ENCODE measurements at places on chromosomes 3 and 15. TPM values are rescaled to one million over a fixed set of nuclear protein-coding genes. Genes with fewer than 3 reads are reported as not detected.

DNA sequence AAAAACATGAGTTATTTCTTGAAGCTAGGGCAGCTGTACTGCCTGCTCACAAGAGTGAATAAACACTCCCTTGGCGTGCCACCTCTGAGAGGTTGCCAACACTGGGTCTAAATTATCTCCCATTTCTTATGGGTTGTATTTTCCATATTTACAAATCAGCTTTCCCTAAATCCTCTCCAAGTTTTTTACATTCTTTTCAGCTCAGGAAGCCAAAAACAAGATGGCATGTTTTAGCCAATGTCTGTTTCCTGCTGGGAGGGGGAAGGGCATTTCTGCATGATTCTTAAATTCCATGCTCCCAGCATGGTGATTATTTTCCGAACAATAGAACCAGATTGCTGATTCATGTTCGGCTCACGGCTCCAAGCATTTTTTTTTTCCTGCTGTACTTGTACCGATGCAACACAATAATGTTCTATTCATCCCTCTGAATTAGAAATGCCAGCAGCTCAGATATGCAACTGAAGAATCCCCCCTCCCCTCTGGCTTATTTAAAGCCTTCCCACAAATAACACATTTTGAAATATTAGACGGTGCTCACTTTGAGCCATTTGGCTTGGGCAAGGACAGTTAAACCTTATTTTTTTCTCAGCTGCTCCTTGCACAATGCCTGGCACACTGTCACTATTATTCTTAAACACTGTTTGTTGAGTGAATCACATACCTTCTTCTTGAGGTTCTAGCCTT lies 252.5 kb downstream of the THRB start:
- H3K27ac ChIP-seq = no peak overlapping the region
- no peak overlapping the region for H3K4me3 ChIP-seq
- no peaks in the 10 kb centered on the region for H3K27me3 ChIP-seq
- no peak for DNase-seq
- H3K36me3 ChIP-seq = no peaks in the 10 kb centered on the region

DNA sequence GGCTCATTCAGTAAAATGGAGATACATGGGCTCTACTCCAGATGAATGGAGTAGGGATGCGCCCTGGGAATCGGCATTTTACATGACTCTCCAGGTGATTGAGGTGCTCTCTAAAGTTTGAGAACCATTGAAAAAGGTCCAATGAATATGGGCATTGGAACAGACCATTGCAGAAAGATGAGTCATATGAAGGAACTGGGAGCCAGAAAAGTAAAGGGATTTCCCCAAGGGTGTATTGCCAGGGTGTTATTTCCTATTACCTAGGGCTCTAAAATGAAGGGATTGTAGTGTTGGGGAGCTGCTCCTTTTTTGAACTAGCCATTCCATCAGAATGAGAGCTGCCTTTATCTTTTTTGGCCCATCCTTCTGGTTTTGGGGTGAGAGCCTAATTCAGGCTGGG lies 21.7 kb downstream of the CLDN11 start:
- no peaks in the 10 kb centered on the region for H3K27me3 ChIP-seq
- H3K4me3 ChIP-seq = no peak overlapping the region
- no peaks in the 10 kb centered on the region for H3K36me3 ChIP-seq
- no peak for DNase-seq

DNA sequence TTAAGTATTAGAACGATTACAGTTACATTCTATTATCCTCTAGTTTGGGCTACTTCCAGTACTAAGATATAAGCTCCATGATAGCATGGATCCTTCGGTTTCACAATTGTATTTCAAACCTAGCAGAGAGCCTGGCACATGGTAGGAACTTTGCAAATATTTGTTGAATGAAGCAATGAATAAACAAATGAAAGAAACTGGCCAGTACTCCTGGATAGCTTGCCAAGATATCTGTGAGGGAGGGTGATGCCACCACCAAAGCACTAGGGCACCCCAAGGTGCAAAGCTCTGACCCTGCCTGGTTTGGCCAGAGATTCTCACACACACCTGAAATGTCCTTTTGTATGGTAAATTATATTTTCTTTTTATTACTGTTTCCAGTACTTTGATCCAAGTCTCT lies 44.3 kb upstream of the PLAAT1 start:
- H3K36me3 ChIP-seq = no peaks in the 10 kb centered on the region
- no peaks in the 10 kb centered on the region for H3K4me1 ChIP-seq
- no peaks in the 10 kb centered on the region for H3K27me3 ChIP-seq
- no peak overlapping the region for H3K4me3 ChIP-seq

DNA sequence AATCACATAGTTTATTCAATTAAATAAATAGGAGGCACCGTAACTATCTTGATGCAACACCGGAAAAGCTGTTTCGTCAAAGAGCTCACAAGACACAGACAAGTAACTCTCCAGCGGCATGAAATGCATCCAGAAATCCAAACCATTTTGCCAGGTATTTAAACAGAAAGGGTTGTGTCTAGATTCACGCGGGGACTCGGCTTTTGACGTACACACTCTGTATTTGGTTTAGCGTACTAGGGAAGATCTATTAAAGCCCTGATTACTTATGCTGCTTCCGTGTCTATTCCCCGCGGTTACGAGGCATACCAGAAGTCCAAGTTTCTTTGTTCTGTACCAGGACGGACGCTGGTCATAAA lies 718 bp downstream of the BNIP2 start:
- peak; percentile 62 for DNase-seq
- H3K4me1 ChIP-seq = peaks cover 15% of the 10 kb centered on the region
- no peaks in the 10 kb centered on the region for H3K36me3 ChIP-seq
- peak overlapping the region; percentile 94 for H3K4me3 ChIP-seq
- H3K27me3 ChIP-seq = no peaks in the 10 kb centered on the region

DNA sequence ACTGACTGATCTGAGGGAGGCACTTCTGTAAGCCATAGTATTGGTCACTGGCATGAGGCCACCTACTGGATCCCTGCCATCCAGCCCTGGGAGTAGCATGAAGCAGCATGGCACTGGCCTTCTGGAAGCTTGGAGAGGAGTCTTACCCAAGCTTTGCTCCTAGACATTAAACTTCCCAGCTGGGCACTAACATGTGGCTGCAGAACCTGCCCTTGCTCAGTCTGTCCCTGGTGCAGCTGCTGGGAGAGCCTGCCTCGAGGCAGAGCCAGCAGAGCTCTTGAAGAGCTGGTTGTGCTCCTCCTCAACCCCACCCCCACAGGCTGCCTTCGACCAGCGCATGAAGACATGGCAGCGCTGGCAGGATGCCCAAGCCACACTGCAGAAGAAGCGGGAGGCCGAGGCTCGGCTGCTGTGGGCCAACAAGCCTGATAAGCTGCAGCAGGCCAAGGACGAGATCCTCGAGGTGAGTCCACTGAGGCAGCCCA lies 17.1 kb upstream of the SNX22 start:
- DNase-seq = peak; percentile 89
- no peak overlapping the region for H3K27ac ChIP-seq
- H3K4me1 ChIP-seq = peaks cover 8% of the 10 kb centered on the region
- H3K4me3 ChIP-seq = no peak overlapping the region
- no peaks in the 10 kb centered on the region for H3K36me3 ChIP-seq
- H3K27me3 ChIP-seq = no peaks in the 10 kb centered on the region

DNA sequence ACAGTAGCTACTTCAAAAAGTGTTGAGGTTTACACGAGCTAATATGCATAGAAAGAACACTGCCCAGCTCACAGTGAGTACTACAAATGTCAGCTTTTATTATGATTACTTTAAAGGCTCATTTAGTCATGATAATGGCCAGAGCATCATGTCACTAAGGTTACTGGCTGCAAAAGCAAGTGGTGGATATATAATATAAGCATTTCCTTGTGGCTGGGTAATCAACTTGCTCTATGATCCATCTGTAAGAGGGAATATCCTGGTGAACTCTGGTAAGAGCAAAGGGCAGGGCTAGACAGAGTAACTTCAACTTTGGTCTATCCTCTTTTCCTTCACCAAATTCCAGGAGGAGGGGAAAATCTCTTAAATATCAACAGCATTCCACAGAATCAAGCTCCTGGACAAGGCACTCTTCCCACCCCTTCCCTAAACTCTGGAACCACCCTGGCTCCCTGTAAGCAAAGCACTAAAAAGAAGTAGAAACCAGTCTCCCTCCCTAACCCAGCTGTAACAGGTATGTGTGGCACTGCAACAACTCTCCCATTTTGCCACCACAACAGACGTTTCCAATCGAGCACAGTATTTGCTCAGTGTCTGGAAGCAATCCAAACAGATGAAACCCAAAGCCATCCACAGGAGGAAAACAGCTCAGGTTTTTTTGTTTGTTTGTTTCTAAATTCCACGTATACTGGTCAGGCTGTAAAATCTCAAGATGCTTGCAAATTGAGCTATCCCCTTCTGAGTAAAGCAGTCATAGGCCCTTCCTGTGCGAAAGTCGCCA lies 13.4 kb downstream of the B4GALT4 start:
- no peaks in the 10 kb centered on the region for H3K27me3 ChIP-seq
- no peak overlapping the region for H3K4me3 ChIP-seq
- no peak overlapping the region for H3K27ac ChIP-seq
- no peak for DNase-seq
- H3K4me1 ChIP-seq = no peaks in the 10 kb centered on the region

GRCh38 chr15:81589671-81590070 lies 215.7 kb upstream of the TMC3 start:
- no peak for DNase-seq
- H3K36me3 ChIP-seq = no peaks in the 10 kb centered on the region
- no peaks in the 10 kb centered on the region for H3K27me3 ChIP-seq
- H3K27ac ChIP-seq = no peak overlapping the region
- H3K4me1 ChIP-seq = no peaks in the 10 kb centered on the region

GRCh38 chr3:54641226-54642014 lies 286.4 kb downstream of the LRTM1 start:
- H3K27ac ChIP-seq = no peak overlapping the region
- no peaks in the 10 kb centered on the region for H3K4me1 ChIP-seq
- H3K27me3 ChIP-seq = no peaks in the 10 kb centered on the region
- no peak overlapping the region for H3K4me3 ChIP-seq

- no peak overlapping the region for H3K4me3 ChIP-seq
- no peaks in the 10 kb centered on the region for H3K27me3 ChIP-seq
- H3K4me1 ChIP-seq = no peaks in the 10 kb centered on the region
- H3K27ac ChIP-seq = no peak overlapping the region
These were observed 76.9 kb downstream of the HES1 start for GRCh38 chr3:194212845-194213331.

- H3K4me3 ChIP-seq = no peak overlapping the region
- peak; percentile 61 for DNase-seq
- no peaks in the 10 kb centered on the region for H3K36me3 ChIP-seq
These were observed 86.0 kb downstream of the ECT2 start for GRCh38 chr3:172836390-172836997.

- peak overlapping the region; percentile 86 for H3K27ac ChIP-seq
- peak; percentile 26 for DNase-seq
- H3K36me3 ChIP-seq = no peaks in the 10 kb centered on the region
- no peaks in the 10 kb centered on the region for H3K27me3 ChIP-seq
- H3K4me3 ChIP-seq = no peak overlapping the region
These were observed 117.3 kb downstream of the XXYLT1 start for GRCh38 chr3:195153653-195154052.

DNA sequence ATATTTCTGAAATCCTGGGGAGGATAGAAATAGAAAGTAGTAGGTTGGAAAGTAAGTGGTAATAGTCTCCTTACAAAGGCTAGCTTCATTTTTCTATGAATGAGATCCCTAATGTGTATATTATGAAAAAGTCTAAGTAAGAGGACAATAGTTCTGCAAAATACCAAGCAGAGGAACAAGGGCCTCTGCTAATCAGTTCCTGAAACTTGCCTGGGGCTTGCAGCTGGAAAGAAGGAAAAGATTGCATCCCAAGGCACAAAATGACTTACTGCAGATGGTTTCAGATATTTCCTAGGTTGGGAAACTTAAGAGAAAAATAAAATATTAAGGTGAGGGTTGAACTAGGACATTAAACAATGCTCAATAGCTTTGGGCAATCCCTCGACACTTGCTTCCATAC lies 293.6 kb downstream of the GAP43 start:
- H3K4me1 ChIP-seq = no peaks in the 10 kb centered on the region
- no peak overlapping the region for H3K27ac ChIP-seq
- no peak overlapping the region for H3K4me3 ChIP-seq
- no peaks in the 10 kb centered on the region for H3K36me3 ChIP-seq
- no peak for DNase-seq
- H3K27me3 ChIP-seq = no peaks in the 10 kb centered on the region

GRCh38 chr3:102148598-102149337 lies 286.0 kb upstream of the ZPLD1 start:
- no peaks in the 10 kb centered on the region for H3K4me1 ChIP-seq
- H3K4me3 ChIP-seq = no peak overlapping the region
- H3K27ac ChIP-seq = no peak overlapping the region
- H3K27me3 ChIP-seq = no peaks in the 10 kb centered on the region
- H3K36me3 ChIP-seq = no peaks in the 10 kb centered on the region

DNA sequence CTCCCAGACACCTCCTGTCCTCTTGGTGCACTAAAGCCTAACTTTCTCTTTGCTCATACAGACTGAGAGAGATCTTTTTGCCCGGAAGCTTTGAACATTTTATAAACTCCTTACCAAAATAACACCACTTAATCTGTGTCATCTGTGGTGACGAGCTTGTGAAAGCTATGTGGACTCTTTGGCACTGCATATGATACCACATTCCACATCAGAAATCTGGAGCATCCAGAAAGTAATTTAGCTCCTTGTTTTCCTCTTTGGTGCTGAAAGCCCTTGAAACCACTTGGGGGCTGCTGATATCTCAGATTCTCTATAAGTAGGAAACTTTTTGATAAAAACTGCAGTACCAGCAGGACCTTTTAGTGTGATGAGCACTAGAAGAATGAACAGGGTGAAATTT lies 128.3 kb downstream of the ALCAM start:
- no peak for DNase-seq
- no peak overlapping the region for H3K4me3 ChIP-seq
- no peaks in the 10 kb centered on the region for H3K27me3 ChIP-seq
- H3K4me1 ChIP-seq = no peaks in the 10 kb centered on the region
- H3K36me3 ChIP-seq = no peaks in the 10 kb centered on the region

- no peaks in the 10 kb centered on the region for H3K4me1 ChIP-seq
- DNase-seq = no peak
- no peak overlapping the region for H3K27ac ChIP-seq
These were observed 23.2 kb upstream of the SRPRB start for GRCh38 chr3:133782454-133782853.

- no peak for DNase-seq
- no peaks in the 10 kb centered on the region for H3K27me3 ChIP-seq
- H3K4me1 ChIP-seq = no peaks in the 10 kb centered on the region
- H3K27ac ChIP-seq = no peak overlapping the region
- H3K4me3 ChIP-seq = no peak overlapping the region
- H3K36me3 ChIP-seq = no peaks in the 10 kb centered on the region
These were observed 403.5 kb downstream of the DIPK2A start for GRCh38 chr3:144375088-144375487.

The SH3GL3 gene
- 36.3 TPM for total RNA-seq

The CDCP1 gene
- 2.7 TPM for total RNA-seq

The CCR3 gene
- not detected for total RNA-seq

The KNG1 gene
- total RNA-seq = 0.43 TPM

The SERPINI2 gene
- total RNA-seq = not detected

The PDE8A gene
- 67.3 TPM for total RNA-seq

The LRRC49 gene
- 35.4 TPM for total RNA-seq

The C3orf20 gene
- total RNA-seq = 11.0 TPM

The P2RY1 gene
- total RNA-seq = 6.4 TPM

The GRM7 gene
- total RNA-seq = 2.0 TPM

The CKMT1B gene
- 0.56 TPM for total RNA-seq

The OIP5 gene
- 22.1 TPM for total RNA-seq

The A4GNT gene
- not detected for total RNA-seq

Data from testis (tissue), 5 donors.